AG04449 (cell line): ENCODE measurements at places on chromosomes 1 and 21.

GRCh38 chr1:98692482-98692881 lies 31.0 kb downstream of the SNX7 start:
- DNase-seq = no peak

- no peak for DNase-seq
These were observed 512.5 kb upstream of the LRRC7 start for GRCh38 chr1:69055194-69055593.

DNA sequence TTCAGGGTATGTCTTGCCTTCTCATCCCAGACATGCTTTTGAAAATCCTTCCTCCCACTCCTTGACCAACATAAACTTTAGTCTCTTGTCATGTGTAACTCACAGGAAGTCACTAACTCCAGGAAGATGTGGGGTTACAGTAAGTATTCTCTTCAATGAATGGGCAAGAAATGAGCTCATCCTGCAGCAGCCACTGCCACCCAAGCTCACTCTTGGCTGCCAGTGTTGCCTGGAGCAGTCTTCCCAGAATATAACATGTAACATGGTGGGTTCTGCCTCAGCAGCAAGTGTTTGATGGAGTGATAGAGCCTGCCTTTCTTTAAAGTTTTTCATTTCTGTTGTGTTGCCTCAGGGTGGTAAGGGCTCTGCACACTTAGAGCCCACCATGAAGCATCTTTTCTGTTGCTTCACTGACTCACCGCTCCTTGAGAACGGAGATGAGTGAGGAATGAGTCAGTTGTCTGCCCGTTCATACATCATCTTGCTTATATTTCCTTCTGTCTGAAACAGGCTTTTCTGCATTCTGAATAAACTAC lies 187.0 kb downstream of the TPR start:
- DNase-seq = no peak

DNA sequence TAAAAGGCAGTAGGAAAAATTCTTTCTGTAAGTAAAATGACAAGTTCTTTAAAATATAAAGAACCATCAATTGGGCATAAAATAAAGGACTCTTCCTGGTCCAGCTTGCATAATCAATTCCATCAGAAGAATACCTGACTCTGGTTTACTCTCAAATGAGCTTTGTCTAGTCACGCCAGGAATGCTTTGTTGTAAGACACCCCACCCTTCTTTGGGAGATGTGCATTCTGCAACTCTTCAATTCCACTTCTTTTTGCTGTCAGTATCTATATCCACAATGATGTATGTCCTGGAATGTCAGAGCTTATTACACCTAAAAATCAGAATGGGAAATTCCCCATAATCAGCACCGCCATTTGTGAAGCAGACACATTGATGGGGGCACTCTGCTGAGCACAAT lies 76.1 kb downstream of the PTPN14 start:
- no peak for DNase-seq

- DNase-seq = no peak
These were observed 106.0 kb downstream of the RABGAP1L start for GRCh38 chr1:174265282-174265681.

GRCh38 chr1:201781437-201781836 lies 47.5 kb upstream of the IPO9 start:
- DNase-seq = no peak

DNA sequence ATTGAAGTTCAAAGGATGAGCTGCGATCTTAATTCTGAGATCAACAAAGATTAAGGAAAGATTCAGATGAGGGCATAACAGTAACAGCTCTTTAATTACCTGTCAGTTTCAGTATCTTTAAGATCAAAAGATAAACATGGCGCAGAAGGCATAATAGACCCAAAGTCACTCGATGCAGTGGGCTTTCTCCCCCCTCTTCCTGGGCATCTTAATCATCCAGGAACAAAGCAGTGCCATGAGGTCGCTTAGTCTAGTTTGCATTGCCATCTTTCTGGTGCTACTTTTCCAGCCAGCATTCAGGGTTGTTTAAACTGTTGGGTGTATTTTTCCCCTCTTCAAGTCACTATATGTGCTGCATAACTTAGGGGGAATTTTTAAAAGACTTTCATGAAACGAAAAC lies 72.3 kb downstream of the HUNK start:
- no peak for DNase-seq
